GM12892 (cell line): ENCODE measurements at places on chromosomes 3 and 15.

GRCh38 chr15:39275066-39275465 lies 305.8 kb upstream of the THBS1 start:
- DNase-seq: no peak

- no peak for DNase-seq
Observed at GRCh38 chr15:28990390-28990789, 104.6 kb downstream of the APBA2 start.

DNA sequence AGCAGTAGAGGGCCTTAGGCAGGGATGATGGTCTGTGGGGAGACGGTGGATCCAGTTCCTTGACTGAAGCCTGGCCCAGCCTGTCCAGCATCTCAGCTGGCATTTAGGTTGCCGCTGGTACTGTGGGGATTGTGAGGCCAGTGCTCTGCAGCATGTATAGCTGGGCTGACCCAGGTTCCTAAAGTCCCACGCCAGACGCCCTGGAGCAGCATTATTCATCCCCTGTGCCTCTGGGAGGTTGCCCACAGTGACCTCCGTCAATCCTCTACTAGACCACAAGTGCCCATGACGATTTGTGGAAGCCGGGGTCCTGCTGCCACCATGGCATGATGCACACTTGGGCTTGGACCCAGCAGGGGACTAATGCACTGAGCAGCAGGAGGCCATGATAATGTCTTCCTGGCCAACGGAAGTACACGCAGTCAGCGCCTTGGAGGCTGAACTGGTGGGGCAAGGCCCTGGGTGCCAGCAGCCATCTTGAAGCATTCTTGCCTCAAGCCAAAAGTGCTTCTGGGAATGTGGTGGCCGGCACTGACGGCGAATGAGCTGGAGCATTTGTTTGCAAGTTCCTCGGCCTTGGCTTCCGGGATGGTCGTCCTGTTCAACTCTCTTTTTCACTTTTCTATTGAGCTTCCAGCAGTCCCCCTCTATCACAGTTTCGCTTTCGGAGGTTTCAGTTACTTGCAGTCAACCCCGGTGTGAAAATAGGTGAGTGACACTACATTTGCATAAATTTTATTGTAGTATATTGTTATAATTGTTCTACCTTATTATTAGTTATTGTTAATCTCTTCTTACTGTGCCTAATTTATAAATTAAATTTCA lies 949.4 kb downstream of the ROBO1 start:
- DNase-seq: no peak

DNA sequence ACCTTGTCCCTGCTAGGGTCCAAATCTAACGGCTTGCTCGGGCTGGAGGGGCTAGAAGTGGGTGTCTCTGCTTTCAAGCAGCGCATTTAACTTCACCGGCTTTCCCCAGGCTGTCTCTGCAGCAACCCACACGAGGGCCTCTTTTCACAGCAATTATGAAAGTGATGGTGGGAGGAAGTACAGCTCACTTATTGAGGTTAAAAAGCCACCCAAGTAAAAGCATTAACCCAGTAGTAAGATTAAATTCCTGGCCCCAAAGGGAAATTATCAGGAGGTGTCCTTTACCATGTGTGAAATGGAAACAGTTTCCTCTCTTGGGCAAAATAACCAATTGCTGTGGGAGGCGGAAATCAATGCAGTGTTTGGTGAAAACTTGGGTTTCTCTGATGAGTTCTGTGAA lies 41.1 kb downstream of the NGRN start:
- DNase-seq: no peak

GRCh38 chr15:39502082-39502447 lies 78.8 kb upstream of the THBS1 start:
- no peak for DNase-seq
